Right cardiac atrium (tissue), 5 donors: ENCODE measurements at places on chromosomes 2 and 18. TPM values are rescaled to one million over a fixed set of nuclear protein-coding genes. Genes with fewer than 3 reads are reported as not detected.

DNA sequence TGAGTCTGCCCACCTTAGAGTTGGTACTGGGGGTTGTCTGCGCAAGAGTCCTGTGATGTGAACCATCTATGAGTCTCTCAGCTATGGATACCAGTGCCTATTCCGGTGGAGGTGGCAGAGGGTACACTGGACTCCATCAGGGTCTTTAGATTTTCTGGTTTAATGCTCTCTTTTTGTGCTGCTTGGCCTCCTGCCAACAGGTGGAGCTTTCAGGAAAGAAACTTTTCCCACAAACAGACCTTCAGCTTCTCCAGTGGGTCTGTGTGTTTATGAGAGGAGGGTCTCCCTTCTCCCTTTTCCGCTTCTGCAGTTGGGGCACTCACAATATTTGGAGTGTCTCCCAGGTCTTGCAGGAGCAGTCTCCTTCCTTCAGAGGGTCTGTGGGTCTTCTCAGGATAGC is 1721.9 kb upstream of the SLC39A10 start:
- no peak for DNase-seq

- DNase-seq: no peak
Observed at GRCh38 chr18:68391801-68392200, 323.1 kb downstream of the TMX3 start.

- DNase-seq: no peak
Observed at GRCh38 chr18:68177807-68178702, 536.9 kb downstream of the TMX3 start.

GRCh38 chr2:176109192-176109901 is 2.3 kb downstream of the HOXD11 start:
- no peak for DNase-seq

DNA sequence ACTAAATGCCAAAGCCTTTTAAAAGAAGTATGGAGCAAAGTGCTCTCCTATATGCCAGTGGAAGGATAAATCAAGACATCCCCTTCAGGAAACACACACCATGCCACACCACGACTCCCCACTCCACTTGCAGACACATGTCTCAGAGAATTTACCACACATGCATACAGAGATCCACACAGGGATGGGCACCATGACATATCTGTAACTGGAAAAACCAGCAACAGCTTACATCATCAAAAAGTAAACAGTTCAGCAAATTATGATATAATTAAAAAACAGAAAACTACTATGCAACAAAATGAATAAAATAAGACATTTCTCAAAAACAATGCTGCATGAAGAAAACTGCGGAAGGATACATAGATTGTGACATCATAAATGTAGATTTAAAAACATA is 29.6 kb downstream of the RBMS1 start:
- no peak for DNase-seq

DNA sequence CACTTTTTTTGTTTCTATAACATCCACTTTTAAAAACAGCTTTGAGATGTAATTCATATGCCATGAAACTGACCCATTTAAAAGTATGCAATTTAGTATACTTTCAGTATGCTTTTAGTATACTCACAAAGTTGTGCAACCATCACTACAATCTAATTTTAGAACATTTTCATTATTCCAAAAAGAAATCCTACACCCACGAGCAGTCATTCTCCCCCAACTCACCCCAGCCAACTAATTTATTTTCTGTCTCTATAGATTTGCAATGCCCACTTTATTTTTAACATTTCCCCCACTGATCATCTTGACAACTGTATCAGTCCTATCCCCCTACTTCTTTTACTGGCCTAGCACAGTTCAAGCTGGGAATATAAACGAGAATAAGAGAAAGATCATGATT is 39.1 kb downstream of the FAM98A start:
- DNase-seq: no peak

REG3A gene
- 0.41 TPM for polyA plus RNA-seq

ALMS1 gene
- polyA plus RNA-seq: 3.3 TPM

DNA sequence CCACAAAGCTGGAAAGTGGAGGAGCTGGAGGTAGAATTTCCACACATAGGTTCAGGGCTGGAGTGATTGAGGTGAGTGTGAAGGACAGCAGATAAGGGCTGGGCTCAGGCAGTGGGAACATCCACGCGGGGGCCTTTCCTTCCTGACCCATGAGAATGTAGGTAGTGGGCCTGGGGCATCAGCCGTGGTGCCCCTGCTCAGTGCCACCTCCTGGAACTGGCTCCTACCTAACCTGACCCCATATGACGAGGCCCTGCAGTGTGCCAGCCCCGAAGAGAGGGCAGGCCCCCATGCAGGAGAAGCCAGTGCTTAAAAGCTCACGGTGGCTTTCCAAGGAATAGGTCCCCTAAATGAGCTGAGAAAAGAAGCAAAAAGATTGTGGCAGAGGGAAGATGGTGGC is 66.2 kb downstream of the HS6ST1 start:
- no peak for DNase-seq

- no peak for DNase-seq
Observed at GRCh38 chr18:41948544-41949110, 6.4 kb upstream of the PIK3C3 start.

DNA sequence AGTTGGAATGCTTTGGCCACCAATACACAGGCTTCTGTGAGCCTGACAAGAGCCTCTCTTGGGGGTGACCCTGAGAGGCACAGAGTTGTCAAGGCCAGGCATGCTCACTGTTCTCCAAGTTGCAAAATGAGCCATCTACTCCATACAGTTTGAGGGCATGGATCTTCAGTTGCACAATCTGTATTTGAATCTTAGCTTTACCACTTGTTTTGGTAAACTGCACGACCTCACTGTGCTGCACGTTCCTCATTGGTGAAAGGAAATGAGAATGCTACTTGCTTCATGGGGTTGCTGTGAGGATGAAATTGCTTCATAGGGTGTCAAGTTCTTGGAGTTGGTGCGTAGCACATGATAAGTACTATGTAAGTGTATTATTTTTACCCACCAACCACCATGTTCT is 12.0 kb upstream of the HAAO start:
- no peak for DNase-seq

TCF23 gene
- 0.05 TPM for polyA plus RNA-seq

- no peak for DNase-seq
Observed at GRCh38 chr2:231800493-231801091, 14.3 kb downstream of the COPS7B start.

PPP1R1C gene
- polyA plus RNA-seq: 12.0 TPM

GRCh38 chr2:234426616-234427015 is 70.3 kb downstream of the ARL4C start:
- no peak for DNase-seq

- no peak for DNase-seq
Observed at GRCh38 chr2:42996528-42996927, 204.1 kb upstream of the HAAO start.
